Ovary (tissue), 10 donors: ENCODE measurements at places on chromosomes 12 and 14. TPM values are rescaled to one million over a fixed set of nuclear protein-coding genes. Genes with fewer than 3 reads are reported as not detected.

DNA sequence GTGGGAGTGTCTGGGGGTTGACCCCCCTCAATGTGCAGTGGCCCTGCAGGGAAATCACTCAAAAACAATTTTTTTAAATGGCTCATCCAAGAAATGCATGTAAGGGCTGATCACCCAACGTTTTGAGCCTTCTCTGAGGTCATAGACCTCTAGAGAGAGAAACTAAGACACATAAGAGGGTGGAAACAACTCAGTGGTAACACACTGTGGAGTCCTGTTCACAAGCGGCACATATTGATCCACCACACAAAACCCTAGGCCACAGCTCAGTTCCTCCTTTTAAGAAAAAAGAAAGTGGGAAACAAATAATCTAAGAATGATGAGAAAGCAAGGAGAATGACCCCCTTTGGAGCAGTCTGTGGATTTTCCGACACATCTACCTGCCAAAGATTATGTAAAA lies 83.0 kb upstream of the METAP2 start:
- no peak for DNase-seq

DNA sequence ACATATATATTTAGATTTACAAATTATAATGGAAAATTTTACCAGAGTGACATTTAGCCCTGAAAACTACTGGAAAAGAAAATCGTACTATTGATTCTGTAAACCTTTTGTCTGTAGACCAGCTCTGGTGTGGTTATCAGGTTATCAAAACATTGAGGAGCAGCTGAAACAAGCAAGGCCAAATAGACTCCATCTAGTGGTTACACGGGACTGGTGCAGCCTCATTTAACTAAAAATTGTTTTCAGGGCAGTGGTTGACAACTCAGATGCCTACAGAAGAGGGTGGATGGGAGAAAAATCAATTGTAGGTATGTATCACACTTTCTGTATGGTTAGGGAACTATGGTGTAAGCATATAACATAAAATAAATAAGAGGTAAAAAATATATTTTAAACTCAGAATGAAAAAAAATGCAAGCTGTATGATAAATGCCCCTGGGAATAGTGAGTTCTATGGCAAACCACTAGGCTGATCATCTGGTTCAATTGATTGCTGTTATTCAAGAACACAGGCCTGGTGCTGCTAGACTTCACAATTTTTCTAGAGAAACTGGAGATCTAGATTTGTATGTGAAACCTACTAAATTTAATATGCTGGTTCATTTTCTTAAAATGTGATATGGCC lies 51.2 kb downstream of the ACSS3 start:
- DNase-seq: no peak

DNA sequence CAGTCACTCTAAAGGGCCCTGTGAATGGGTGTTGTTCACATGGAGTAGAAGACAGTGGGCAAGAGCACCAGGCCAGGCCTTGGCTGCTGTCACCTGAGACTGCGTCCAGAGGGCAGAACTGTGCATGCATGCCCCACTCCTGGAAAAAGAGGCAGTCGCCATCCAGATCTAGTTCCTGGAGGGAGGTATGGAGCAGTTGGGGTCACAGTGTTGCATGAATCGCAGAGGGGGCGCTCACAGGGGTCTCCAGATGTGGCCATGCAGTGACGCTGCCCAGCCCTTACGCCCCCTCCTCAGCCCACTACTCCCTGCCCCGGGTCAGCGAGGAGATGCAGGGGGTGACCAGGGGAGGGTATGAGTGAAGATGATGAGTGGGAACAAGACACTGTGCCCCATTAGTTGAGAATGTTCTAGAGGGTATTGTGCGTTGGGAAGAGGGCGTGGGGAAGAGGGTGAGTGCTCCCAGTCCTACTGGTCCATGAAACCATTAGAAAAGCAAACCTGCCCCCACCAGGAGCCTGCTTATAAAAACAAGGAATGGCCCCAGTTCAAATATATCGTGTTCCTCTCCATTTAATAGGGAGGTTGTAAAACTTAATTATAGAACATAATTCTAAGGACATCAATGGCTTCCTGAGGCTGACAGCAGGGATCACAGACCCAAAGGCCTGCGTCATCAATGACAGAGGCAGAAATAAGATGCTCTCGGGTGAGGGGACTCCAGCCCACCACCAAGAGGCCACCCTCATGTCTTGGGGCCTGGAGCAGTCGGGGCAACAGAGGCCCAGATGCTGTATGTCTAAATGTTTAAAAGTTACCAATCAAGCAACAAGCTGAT lies 32.2 kb upstream of the BCL7A start:
- DNase-seq: no peak

GRCh38 chr12:123948796-123949769 lies 23.5 kb downstream of the CCDC92 start:
- DNase-seq: no peak

DNA sequence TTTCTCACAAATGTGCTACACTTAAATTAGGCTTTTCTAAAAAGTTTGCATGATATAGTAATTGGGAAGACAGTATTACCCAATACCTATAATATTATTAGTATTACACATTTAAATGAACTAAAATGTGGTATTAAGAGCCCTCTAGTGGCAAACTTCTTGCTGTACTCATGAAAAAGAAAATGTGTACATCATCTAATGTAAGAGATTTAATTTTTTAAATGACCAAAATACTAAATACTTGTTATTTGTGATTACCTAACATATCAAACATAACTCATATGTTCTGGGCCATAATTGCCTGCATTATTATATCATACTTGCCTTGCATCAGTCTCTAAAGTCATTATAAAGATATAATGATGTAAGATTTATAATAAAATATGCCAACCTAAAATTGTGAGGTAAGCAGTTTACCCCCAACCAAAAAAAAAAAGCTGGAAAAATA lies 64.2 kb downstream of the DNAI7 start:
- no peak for DNase-seq

Gene EIF2S3B
- 2.5 TPM for total RNA-seq

DNA sequence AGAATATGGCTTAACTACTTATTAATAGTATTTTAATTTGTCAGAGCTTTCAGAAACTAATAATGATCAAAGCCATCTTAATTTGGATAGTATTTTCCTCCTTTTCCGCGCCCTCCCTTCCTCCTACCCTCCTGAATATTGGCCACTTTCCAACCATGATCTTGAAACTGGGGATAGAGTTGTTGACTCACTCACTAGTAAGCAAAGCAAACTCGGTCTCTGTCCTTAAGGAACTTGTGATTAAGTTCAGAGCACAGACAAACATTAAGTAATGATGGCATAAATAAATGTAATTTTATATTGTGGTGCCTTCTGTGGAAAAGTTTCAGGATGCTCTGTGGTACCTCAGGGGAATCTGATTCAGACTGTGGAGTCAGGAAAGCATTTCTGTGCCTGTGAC lies 75.7 kb downstream of the LRRK2 start:
- DNase-seq: no peak

Gene SSPN
- total RNA-seq: 45.2 TPM

DNA sequence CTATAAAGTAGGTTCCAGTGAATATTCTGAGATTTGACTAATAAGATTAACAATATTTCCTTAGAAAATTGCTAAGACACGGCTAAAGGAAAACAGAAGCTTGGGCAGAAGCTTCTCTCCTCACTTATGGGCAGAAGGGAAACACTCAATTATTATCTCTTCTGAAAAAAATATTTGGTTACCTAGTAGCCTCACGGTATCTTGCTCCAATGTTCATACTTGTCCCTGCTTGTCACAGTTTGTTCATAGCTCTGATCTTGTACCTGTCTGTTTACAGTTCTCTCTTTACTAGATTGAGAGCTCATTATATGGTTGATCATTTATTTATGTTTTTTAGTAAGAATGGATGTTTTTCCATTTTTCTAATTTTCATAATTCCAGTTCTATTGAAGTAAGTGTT lies 458.0 kb upstream of the ATP2B1 start:
- no peak for DNase-seq

DNA sequence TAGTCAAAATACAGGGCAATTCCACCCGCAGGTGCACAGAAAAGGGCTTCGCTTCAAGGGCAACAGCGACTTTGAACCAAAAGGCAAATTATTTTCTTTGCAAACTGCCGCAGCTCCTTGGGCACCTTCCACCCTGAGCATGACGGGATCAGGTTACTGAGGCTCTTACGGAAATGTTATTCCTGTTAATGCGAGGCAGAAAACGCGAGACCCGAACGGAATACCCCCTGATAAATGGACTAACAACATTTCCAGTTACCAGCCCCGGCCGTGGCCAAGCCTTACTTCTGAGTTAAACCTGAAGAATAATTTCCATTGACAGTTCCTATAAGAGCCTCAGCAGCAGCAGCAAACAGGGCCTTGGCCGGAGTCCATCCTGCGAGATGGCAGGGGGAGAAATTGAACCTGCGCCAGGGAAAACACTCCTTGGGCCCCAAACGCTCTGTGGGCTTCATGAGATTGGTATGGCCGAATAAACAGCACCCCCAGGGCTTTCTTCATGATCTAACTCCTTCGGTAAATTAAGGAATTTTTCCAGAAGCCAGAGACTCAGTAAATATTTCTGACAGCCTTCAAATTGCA lies 70.0 kb upstream of the DICER1 start:
- DNase-seq: no peak

DNA sequence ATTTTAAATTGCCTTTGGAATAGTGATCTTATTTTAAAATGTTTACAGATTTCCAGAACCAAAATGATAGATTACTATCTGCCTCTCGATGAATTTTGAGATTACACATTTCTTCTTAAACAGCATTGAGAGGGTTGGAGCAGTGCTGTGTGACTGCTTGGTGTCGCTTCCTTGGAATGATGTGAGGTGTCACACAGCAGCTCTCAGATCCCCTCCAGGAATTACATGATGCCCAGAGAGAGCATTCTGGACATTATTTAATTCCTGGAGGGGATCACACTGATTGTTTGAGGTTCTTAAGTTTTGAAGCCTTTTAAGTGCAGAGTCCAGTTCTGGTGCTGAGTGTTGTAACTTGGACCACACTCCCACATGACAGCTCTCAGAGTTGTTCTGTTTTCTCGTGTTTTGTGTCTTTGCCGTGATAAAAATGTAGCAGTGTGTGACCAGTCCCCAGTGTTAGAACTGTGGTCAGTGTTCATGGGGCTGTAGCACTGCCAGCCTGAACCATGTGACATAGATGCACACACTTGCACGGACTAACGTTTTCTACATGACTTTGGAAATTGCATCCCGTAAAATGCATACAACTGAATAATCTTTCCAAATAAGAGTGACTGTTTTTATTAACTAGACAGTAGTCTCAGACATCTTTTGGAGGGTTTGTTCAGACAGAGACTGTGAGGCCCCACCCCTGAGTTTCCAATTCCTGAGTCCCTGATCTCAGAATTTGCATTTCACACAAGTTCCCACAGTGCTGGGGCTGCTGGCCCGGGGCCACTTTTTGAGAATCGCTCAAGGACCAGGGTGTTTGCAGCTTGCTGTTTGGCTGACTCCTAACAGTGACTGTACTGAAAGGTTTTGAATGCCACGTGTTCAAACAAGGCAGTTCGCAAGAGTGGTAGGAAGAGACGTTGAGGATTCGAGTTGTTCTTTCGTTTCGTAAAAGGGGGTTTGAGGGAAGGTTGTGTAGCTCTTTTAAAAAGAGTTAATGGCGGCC lies 26.0 kb downstream of the XRCC3 start:
- DNase-seq: peak; percentile 81

Gene INSM2
- 0.11 TPM for total RNA-seq

Gene CCDC196
- total RNA-seq: not detected

DNA sequence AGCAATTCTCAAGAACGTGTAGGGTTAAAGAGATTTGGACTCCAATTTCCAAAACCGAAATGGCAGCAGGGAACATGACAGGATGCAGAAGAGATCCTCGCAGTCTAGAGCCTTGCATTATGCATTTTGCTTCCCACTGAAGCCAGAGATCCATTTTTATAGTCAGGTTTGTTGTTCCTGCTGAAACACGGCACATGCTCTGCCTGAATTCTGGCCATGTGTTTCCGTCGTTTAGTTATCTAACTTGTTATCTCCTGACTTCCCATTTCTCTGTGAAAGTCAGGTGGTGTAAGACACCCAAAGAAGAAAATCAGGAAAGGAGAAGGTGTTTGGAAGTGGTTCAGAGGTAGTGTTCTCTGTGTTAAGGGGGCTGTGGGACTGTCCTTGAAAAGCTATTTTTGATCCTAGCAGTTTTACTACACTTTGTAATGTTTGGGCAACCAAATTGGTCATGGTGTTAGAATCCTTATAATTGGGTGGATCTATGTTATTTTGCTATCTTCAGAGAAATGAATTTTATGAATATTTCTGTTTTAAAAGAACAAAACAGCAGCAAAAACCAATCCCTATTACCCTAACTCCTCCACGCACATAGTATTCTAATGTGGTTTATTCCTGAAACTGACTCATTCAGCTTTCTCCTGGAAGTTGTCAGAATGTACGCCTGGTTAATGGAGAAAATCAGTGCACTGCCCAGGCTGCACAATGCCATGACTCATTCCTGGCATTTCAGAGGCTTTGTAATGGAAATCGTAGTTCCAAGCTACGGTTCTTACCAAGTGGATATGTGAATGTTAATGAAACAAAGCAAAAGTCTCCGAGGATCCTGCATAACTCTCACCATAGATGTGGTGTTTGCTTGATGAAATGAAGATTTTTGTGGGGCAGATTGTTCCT lies 110.1 kb downstream of the SAMD4A start:
- no peak for DNase-seq

Gene SCARB1
- 155 TPM for total RNA-seq

DNA sequence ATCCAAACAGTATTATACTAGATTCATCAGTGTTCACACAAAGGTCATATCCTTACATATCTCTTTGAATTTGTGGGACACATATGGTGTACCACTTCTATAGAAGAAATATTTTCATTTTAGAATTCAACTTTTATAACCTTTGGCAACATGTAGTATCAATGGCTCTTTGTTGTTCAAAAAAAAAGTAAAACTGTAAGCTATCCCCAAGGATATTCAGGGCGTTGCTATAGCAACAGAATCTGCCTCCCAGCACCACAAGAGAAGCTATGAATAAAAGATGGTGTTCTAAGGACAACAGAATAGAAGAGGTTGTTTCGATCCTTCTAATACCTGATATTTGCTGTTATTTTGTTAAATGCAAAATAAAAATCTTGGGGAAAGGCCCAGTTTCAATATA lies 139.3 kb downstream of the BRMS1L start:
- DNase-seq: no peak
